Dorsolateral prefrontal cortex (tissue), 122 donors: ENCODE measurements at places on chromosomes 11 and 22. TPM values are rescaled to one million over a fixed set of nuclear protein-coding genes. Genes with fewer than 3 reads are reported as not detected.

The USH1C gene
- 11.5 TPM for total RNA-seq

The NXPE4 gene
- not detected for total RNA-seq

The DEUP1 gene
- not detected for total RNA-seq

The ALKBH3 gene
- total RNA-seq: 29.6 TPM

The TRPC6 gene
- 4.5 TPM for total RNA-seq

The OR6A2 gene
- total RNA-seq: 1.5 TPM

The ZP1 gene
- total RNA-seq: not detected
